ENCODE measurements at places on chromosomes 5 and 9. TPM values are rescaled to one million over a fixed set of nuclear protein-coding genes. Genes with fewer than 3 reads are reported as not detected.

Gene SLC25A48
- 0.36 TPM for total RNA-seq

Gene IRGM
- not detected for total RNA-seq

Gene CD14
- 3.4 TPM for total RNA-seq

Gene PCDHGB5
- total RNA-seq, result 12.5 TPM

Gene CDC25C
- total RNA-seq, result 6.9 TPM

Gene ZMAT2
- total RNA-seq, result 23.4 TPM

Gene BTNL3
- total RNA-seq, result not detected

Gene CCDC180
- 2.1 TPM for total RNA-seq

Gene SPATA31C1
- not detected for total RNA-seq

Gene ZNF462
- 20.0 TPM for total RNA-seq

Gene ZNF454
- 1.1 TPM for total RNA-seq

Gene CNTLN
- 13.3 TPM for total RNA-seq

Gene PRR7
- total RNA-seq, result 38.9 TPM

Gene ZNF300
- 5.5 TPM for total RNA-seq

Gene AP3S1
- 63.3 TPM for total RNA-seq

Gene HNRNPH1
- total RNA-seq, result 502 TPM

Gene F2RL2
- not detected for total RNA-seq

Gene PTGS1
- 0.31 TPM for total RNA-seq

Gene TEX48
- total RNA-seq, result not detected

Gene SYK
- total RNA-seq, result 8.0 TPM

Gene HRH2
- 0.73 TPM for total RNA-seq

Gene GOLM1
- 99.0 TPM for total RNA-seq

Gene UGCG
- total RNA-seq, result 394 TPM

Gene IRX2
- under 0.01 TPM for total RNA-seq

Gene ALDH1B1
- total RNA-seq, result 39.3 TPM

Gene ZFAND5
- total RNA-seq, result 151 TPM

Gene ABCA1
- 23.3 TPM for total RNA-seq

Gene LNPEP
- total RNA-seq, result 63.4 TPM

Gene TDRD7
- 93.3 TPM for total RNA-seq

Gene EPB41L4B
- total RNA-seq, result not detected

Gene OR1J2
- total RNA-seq, result not detected

Gene GLDC
- 23.3 TPM for total RNA-seq

Gene LHX2
- not detected for total RNA-seq

Gene ADAMTS12
- total RNA-seq, result 2.5 TPM

Gene NREP
- total RNA-seq, result 12.3 TPM

Gene CBY3
- 0.36 TPM for total RNA-seq

Gene TPRN
- 13.1 TPM for total RNA-seq

Gene WDR5
- 16.9 TPM for total RNA-seq

Gene GRIA1
- not detected for total RNA-seq

Gene CCDC152
- under 0.01 TPM for total RNA-seq

Data from melanocyte of skin (primary cell).